Lung microvascular endothelial cell (primary cell): ENCODE measurements at places on chromosomes 12 and 14. TPM values are rescaled to one million over a fixed set of nuclear protein-coding genes. Genes with fewer than 3 reads are reported as not detected.

Gene RNU4-1
- under 0.01 TPM in 2 replicates for total RNA-seq

Gene ORAI1
- total RNA-seq: 6.5 and 7.5 TPM in 2 replicates

Gene LBHD2
- total RNA-seq: not detected in 2 replicates

Gene PRH1
- 5.2 and 8.3 TPM in 2 replicates for total RNA-seq

Gene CFAP251
- 1.7 and 2.6 TPM in 2 replicates for total RNA-seq

Gene NINJ2
- total RNA-seq: 0.79 and 1.7 TPM in 2 replicates

Gene FLRT2
- 86.5 and 139 TPM in 2 replicates for total RNA-seq

Gene PIWIL1
- not detected in 2 replicates for total RNA-seq

Gene ALDH6A1
- total RNA-seq: 9.8 and 17.9 TPM in 2 replicates

Gene REM2
- under 0.01 TPM in 1 of 2 replicates, not detected in the other for total RNA-seq

Gene TMCC3
- 3.2 and 8.5 TPM in 2 replicates for total RNA-seq

Gene GLIPR1L1
- total RNA-seq: not detected in 2 replicates

Gene GARIN6
- not detected in 2 replicates for total RNA-seq

Gene ACTR10
- 25.1 and 28.8 TPM in 2 replicates for total RNA-seq

Gene TEX52
- not detected in 2 replicates for total RNA-seq

Gene SLC38A4
- total RNA-seq: 1.1 and 1.6 TPM in 2 replicates

Gene TSFM
- total RNA-seq: 15.5 and 18.5 TPM in 2 replicates

Gene KRT79
- not detected in 2 replicates for total RNA-seq

Gene SLC6A15
- 1.3 and 9.3 TPM in 2 replicates for total RNA-seq

Gene HCAR1
- total RNA-seq: under 0.01 TPM in 1 of 2 replicates, not detected in the other

Gene SLC7A7
- 5.0 and 6.7 TPM in 2 replicates for total RNA-seq

Gene PLEKHH1
- total RNA-seq: under 0.01 and 0.22 TPM in 2 replicates

Gene CLEC1B
- not detected in 2 replicates for total RNA-seq
